ENCODE measurements at places on chromosomes 6 and 20. TPM values are rescaled to one million over a fixed set of nuclear protein-coding genes. Genes with fewer than 3 reads are reported as not detected.
A peak's percentile ranks its signal among the peaks of the same experiment; 100 is the strongest.

Gene MCHR2
- polyA plus RNA-seq, result not detected

Gene CRISP3
- 1.0 TPM for polyA plus RNA-seq

Gene GLP1R
- polyA plus RNA-seq, result 0.07 TPM

Gene SRXN1
- 47.4 TPM for polyA plus RNA-seq

Gene OOEP
- polyA plus RNA-seq, result 0.16 TPM

Gene SOX4
- polyA plus RNA-seq, result 10.2 TPM

Gene HS3ST5
- polyA plus RNA-seq, result 0.02 TPM

Gene DPM1
- polyA plus RNA-seq, result 57.3 TPM

Gene SIGLEC1
- polyA plus RNA-seq, result 19.2 TPM

Gene CST7
- 11.9 TPM for polyA plus RNA-seq

Gene PPP1R3G
- polyA plus RNA-seq, result 0.10 TPM

Gene MATN4
- polyA plus RNA-seq, result 0.24 TPM

Gene CLPSL2
- polyA plus RNA-seq, result not detected

Gene TSPO2
- polyA plus RNA-seq, result 0.07 TPM

Gene TULP1
- polyA plus RNA-seq, result 0.26 TPM

Gene SLC22A16
- polyA plus RNA-seq, result 0.37 TPM

Gene ADGRF5
- polyA plus RNA-seq, result 71.3 TPM

Gene DDX43
- polyA plus RNA-seq, result 1.0 TPM

DNA sequence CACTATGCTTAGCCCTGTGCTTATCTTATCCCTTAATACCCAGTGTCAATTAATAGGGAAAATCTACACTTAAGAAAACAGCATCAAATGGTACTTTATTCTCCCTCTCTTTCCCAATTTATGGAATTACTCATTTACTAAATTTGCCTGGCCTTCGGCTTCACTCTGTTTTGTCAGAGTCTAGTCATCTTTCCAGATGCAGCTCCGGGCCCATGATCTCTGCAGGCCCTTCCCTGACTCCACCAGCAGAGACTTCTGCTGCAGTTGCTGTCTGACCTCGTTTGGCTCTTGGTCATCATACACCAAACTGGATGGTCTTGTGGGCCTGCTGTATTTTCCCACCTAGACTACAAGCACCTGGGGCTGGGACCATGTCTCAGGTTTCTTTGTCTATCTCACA lies 27.4 kb downstream of the MRS2 start:
- DNase-seq, result no peak

- DNase-seq, result peak; percentile 37
Measured at GRCh38 chr6:10408457-10408856, 6.4 kb downstream of the TFAP2A start.

DNA sequence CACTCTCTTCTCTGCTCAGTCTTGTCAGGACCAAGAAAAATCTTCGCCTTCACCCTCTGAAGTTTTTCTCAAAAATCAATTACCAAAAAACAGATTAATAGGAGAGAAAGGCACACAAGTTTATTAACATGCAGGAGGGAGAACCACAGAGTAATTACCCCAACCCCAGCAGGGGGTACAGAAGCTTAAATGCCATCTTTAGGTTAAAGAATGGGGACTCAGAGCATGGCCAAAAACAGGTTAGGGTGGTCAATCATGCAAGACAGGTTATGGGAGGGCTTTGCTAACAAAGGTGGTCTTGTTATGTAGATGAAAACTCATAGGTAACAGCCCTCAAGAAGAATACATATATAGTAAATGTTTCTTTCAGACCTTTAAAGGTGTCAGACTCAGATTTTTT lies 100.5 kb upstream of the BTN3A2 start:
- DNase-seq, result no peak

GRCh38 chr6:4611429-4612129 lies 164.6 kb upstream of the CDYL start:
- no peak for DNase-seq

DNA sequence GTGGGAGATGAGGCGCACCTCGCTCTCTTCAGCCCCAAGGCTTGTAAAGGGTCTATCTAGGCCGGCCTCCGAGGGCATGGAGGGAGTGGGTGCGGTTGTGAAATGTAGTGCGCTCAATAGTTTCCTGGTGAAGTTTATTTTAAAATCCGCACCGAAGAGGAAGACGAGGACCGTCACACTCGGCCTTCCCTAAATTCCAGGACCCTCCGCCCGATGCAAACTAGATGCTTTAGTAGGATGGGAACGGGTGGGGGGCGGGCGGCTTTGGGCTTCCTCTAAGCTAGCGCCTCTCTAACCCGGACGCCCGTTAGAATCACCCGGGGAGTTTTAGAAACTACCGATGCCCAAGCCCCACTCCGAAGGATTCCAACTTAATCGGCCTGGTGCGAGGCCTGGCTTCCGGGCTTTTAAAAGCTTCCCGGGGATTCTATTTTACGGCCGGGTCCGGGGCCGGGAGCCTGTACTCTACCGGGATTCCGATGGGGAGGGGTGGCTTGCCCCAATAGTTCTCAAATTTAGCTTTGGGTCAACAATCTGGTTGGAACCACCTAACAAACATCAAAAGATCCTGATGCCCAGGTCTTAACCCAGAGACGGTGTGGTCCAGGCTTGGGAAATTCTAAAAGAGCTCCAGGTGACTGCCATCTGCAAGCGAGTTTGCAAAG lies 548 bp upstream of the BCAS4 start:
- DNase-seq, result no peak

GRCh38 chr6:64737418-64737817 lies 969.6 kb downstream of the EYS start:
- DNase-seq, result no peak

GRCh38 chr6:98583506-98583905 lies 250.9 kb upstream of the POU3F2 start:
- DNase-seq, result no peak

GRCh38 chr20:50837532-50838321 lies 42.9 kb downstream of the BCAS4 start:
- peak; percentile 41 for DNase-seq

- peak; percentile 25 for DNase-seq
Measured at GRCh38 chr6:88220493-88220892, 54.3 kb upstream of the CNR1 start.

- no peak for DNase-seq
Measured at GRCh38 chr20:19886661-19887288, 128.7 kb downstream of the RIN2 start.

- DNase-seq, result peak; percentile 89
Measured at GRCh38 chr6:26044140-26045064, 42.8 kb upstream of the HFE start.

DNA sequence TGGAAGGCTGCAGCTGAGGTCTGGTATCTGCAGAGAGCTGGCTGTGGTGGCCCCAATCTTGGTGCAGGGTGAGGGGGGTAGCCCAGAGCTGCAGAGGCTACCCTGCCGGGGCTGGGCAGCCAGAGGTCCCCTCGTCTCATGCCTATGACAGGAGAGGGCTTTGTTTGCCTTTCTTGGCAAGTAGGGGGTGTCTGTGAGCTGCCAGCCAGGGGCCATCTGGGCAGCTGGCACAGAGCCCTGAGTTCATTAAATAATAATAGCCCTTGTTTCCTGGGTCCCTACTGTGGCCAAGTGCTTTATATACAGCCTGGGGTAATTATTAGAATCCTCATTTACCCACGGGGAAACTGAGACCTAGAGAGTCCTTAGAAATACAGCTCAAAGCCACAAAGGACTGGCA lies 66.6 kb downstream of the EZR start:
- peak; percentile 73 for DNase-seq

DNA sequence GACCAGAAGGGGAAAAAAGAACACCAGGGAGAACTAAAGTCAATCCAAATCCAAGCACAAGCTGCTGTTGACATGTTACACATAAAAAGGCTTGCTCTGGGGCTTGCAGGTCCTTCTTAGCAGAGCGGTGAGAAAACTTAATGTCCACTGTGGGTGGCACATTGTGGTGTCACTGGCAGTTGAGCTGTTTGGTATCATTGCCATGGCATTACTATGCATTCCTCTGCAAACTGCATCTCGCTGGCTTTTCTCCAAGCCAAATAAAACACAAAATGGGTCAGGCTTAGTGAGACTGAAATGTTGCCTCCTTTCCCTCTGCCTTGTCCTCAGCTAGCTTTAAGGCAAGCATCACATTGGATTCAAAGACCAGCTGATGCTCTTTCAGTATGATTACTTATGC lies 40.9 kb downstream of the LY86 start:
- DNase-seq, result peak; percentile 29

DNA sequence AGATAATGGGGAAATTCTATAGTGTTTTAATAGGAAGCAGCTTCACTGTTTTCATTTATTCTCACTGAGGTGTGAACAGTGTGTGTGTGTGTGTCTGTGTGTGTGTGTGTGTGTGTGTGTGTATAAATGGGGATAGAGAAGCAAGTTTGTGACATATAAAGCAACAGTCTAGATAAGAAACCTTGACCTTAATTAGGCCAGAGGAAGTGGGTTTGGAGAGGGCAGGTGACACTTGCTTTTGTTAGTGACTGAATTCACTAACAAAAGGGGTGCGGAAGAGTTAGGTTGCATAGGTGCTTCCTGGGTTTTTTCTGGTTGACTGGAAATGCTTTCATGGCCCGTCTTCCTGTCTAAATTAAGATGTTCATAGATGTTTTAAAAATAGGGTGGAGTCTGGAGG lies 515.7 kb upstream of the FLRT3 start:
- DNase-seq, result no peak

DNA sequence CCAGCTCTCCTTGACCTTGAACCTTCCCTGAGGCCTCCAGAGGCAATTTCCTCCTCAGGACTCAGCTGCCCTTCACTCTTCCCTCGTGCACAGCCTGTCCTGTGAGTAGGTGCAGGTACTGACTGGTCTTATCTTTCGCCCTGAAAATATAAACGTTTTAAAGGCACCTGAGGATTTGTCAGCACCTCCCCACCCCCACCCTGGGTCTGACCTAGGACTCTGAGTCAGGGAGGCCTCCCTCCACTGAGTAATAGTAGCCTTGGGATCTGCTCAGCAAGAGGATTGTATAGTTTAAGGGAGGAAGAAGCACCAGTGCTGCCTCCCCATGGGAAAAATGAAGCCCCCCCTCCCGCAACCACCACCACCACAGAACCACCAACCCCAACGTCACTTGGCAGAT lies 54.6 kb downstream of the PPARD start:
- no peak for DNase-seq

GRCh38 chr6:107982486-107982885 lies 24.5 kb upstream of the SEC63 start:
- DNase-seq, result no peak

DNA sequence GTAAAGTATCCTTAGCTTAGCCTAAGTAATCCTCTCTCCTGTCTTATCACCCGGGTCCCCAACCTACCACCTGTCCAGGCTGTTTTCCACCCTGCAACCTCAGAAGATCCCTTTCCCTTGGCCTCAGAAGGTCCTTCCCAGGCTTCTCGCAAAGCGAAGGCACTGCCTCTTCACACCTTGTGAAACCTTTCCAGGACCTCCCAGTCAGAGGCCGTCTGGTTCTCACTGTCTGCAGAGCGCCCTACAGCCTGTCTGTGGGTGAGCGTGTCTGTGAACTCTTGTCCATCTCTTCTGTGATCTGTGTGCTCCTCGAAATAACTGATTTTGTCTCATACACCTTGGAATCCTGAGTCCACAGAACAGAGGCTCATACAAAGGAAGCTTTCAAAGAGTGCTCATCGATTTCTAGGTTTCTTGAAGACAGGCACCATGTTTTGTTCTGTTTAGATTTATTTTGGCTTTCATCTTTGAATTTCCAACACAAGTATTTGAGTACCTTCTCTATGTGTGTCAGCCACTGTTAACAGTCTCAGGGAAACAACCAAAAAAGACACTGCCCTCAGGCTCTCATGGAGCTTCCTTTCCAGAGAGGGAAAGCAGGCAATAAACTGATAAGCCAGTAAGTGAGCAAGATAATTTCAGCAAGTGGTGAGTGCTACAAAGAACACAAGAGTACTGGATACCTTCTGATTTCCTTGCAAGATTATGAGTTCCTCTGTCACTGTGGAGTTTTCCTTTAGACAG lies 6.3 kb downstream of the PDE10A start:
- no peak for DNase-seq

DNA sequence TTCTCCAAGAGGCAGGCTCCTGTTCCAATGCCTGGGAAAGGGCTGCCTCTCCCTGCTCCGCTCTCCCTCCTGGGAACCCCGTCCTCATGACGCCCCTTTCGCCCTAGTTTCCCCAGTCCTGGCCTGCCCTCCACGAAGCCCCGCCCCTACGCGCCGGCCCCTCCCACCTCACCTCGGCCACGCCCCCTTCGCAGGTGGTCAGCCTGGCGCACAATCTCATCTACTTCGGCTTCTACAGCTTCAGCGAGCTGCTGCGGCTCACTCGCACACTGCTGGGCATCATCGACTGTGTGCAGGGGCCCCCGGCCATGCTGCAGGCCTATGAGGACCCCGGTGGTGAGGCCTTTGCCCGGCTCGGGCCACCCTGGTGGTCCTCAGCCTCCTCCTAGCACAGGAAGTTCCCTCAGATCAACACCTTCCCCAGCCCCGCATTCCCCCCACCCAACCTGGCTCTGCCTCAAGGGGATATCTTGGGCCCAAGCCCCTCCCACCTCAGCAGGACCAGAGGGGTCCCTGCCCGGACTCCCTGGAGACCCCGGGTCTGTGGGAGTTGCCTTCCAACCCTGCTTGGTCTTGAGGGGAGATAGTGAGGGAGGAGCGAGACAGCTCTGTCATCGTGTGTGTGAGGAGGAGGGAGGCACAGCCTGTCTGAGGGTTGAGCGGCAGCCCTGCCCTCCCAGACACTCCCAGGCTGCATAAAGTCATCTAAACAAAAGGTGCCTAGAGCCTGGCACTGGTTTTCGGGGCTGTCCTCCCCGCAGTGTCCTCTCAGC lies 40.3 kb downstream of the UQCC2 start:
- no peak for DNase-seq

GRCh38 chr6:45737331-45738056 lies 278.2 kb downstream of the CLIC5 start:
- no peak for DNase-seq

- no peak for DNase-seq
Measured at GRCh38 chr6:39051399-39052122, 3.0 kb downstream of the GLP1R start.

DNA sequence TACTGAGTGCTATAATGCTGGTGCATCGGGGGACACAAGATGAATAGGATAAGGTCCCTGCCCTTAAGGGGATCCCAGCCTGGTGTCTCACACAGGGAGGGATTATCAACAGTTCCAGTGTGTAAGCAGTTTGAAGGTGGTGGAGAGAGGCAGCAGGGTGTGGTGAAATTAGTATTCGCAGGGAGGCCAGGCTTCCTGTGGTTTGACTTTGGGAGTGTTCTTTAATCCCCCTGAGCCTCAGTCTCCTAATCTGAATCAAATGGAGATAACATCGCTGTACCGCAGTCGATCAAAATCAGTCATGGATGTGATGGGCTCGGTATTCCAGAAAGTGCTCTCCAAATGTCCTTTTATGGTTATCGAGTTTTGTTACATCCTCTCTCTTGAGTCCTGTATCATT lies 288.1 kb upstream of the SUPT3H start:
- no peak for DNase-seq

- peak; percentile 75 for DNase-seq
Measured at GRCh38 chr6:88780714-88781389, 182.6 kb downstream of the RNGTT start.

- no peak for DNase-seq
Measured at GRCh38 chr6:128599036-128599435, 78.6 kb upstream of the PTPRK start.

- DNase-seq, result no peak
Measured at GRCh38 chr6:90715093-90715655, 128.3 kb upstream of the MAP3K7 start.

- DNase-seq, result no peak
Measured at GRCh38 chr6:19245656-19246055, 591.5 kb upstream of the ID4 start.

GRCh38 chr20:17499041-17499440 lies 32.1 kb downstream of the BFSP1 start:
- no peak for DNase-seq

GRCh38 chr20:51579137-51579536 lies 36.6 kb upstream of the NFATC2 start:
- DNase-seq, result no peak

- DNase-seq, result no peak
Measured at GRCh38 chr6:193180-193579, 99.1 kb upstream of the DUSP22 start.
